ENCODE measurements at places on chromosomes 1 and 21.

- DNase-seq: no peak
These were observed 5.2 kb downstream of the GJC2 start for GRCh38 chr1:228154670-228155571.

GRCh38 chr1:30837653-30838052 lies 70.9 kb downstream of the SDC3 start:
- DNase-seq: no peak

GRCh38 chr1:184494929-184495328 lies 108.1 kb downstream of the C1orf21 start:
- no peak for DNase-seq

GRCh38 chr1:14111121-14111520 lies 411.1 kb downstream of the PRDM2 start:
- no peak for DNase-seq

GRCh38 chr1:227844320-227845146 lies 29.1 kb downstream of the PRSS38 start:
- DNase-seq: no peak

GRCh38 chr1:116123837-116124533 lies 12.8 kb downstream of the MAB21L3 start:
- DNase-seq: no peak

- DNase-seq: no peak
These were observed 431 bp downstream of the CLCN6 start for GRCh38 chr1:11806307-11806936.

GRCh38 chr21:44831227-44831860 lies 13.5 kb upstream of the SUMO3 start:
- DNase-seq: no peak

DNA sequence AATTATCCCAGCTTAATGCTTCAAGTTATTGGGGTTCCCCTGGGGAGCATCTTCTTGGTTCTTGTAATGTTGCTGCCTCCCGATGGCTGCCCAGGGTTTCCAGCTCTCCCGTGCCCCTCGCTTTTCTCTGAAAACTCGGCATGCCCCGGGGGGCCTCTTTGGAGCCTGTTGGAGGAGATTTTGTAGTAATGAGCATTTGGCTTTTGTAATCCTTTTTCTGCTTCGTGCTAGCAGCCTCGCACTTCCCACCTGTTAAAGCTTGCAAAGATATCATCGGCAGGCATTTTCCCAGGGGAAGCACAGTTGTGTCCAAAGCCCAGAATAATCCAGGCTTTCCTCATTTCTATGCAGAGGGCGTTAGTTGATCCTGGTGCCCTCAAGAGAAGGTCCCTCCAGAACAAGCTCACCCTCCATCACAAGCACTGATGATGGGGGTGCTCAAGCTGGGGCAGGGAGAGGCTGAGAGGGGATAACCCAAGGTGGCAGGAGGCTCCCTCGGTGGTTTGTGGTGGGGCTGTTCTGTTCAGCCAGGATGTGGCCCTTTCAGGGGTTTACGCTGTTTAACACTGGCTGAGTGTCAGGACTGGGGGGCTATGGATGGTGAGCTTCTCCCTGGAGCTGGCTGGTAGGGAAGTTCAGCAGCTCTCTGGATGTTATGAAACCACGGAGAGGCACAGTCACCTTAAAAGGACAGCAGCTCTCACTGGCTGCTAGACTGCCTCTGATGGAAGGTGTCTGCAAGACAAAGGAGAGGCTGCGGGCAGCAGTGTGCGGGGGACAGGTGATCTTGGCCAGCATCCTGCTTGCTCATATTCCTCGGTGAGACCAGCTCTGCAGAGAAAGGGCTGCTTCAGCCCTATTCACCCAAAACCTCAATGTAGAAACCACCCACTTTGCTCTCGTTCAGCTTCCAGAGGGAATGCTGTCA lies 477.1 kb upstream of the VAMP3 start:
- no peak for DNase-seq

- DNase-seq: no peak
These were observed 951 bp downstream of the SYDE2 start for GRCh38 chr1:85199667-85200462.

- no peak for DNase-seq
These were observed 579 bp downstream of the SH3BP5L start for GRCh38 chr1:248825136-248825535.

- no peak for DNase-seq
These were observed 42.0 kb downstream of the CAPZB start for GRCh38 chr1:19443326-19443725.

- DNase-seq: no peak
These were observed 21.3 kb downstream of the OVAAL start for GRCh38 chr1:180579961-180580611.

- no peak for DNase-seq
These were observed 4.1 kb upstream of the GRIK1 start for GRCh38 chr21:29943885-29944284.

DNA sequence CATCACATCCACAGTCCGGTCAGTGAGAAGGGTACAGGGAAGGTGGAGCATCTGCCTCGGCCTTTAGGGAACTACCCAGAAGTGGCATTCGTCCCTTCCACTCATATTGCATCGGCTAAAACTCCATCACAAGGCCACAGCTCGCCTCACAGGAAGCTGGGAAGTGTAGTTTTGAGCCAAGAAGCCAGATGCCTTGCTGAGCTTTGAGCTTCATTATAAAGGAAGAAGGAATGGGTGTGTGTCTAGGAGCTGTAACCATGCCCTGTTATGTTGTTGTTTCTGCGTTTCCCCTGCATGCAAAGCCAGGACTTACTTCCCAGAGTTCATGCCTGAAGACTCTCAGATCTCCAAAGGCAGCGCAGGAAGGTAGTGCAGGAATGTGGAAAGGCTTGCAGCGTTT lies 61.1 kb downstream of the OPTC start:
- DNase-seq: no peak

DNA sequence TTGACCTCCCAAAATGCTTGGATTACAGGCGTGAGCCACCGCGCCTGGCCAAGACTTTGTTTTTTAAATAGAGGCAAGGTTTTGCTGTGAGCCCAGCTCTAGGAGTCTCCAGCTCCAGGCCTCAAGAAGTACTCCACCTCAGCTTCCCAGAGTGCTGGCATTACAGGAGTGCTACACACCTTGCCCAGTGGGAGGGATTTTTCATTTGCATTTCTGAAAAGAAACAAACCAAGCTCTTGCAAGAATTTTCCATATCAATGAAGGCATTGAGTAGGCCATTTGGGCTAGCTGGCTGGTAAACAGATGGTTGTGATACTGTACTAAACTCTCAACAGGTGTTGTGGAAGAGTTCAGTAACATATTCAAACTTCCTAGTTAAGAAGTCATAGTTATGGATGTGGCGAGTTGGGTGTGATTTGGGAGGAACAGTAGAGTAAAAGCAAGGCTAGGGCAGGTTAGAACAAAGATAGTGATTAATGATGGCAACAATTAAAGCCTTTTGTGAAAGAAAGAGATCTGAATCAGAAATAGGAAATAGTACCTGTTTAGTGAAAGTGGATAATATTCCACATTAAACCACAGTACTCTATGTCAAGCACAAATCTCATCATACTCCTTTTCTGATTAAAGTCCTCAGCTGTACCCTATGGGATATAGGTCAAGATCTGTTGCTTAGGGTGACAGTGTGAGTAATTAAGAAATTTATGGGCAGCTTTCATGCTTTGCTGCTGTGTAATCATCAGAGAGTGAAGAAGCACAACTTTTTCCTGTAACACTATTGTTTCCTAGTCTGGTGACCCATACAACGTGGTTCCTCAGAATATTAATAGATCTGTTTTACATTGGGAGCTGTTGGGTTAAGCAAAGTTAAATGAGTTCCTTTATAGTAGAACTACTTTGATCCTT lies 10.7 kb downstream of the AKIRIN1 start:
- no peak for DNase-seq

DNA sequence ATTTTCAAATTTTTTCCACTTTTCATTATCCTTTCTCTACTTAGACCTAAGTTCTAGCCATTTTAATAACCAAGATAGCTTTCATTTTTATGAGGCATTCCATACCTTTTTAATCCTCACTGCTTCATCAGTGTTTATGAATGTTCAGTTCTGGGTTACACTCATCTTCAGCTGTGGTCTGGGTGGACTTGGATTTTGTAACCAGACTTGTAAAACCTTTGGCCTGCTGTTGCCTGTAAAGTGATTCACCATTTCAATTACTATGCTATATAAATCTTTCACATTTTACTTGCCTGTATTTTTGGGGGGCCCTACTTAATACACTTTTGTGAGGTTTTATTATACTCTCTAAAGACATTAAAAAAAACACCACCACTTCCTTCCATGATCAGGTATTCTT lies 46.2 kb downstream of the USP25 start:
- DNase-seq: no peak

GRCh38 chr1:204455063-204455830 lies 39.4 kb downstream of the PIK3C2B start:
- DNase-seq: no peak

GRCh38 chr1:101965341-101965740 lies 31.4 kb downstream of the OLFM3 start:
- DNase-seq: no peak

DNA sequence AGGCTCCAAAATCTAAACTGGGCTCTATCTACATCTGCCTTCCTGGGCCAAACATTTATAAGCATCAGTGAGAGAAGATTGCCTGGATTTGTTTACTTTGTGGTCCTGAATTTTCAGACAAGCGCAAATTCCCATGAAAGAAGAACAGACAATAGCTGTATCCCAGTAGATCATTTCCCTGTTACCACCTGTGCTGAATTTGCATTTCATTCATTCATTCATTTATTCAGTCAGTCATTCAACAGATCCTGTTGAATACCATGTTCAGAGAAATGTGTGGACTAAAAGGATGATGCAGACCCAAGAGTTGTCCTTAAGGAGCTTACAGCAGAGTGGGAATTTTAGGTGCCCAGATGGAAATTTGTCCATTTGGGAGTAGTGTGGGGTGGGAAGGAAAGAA lies 2.2 kb downstream of the PGM1 start:
- DNase-seq: no peak

All from stimulated activated CD8-positive, alpha-beta memory T cell treated with anti-CD3 and anti-CD28 coated beads, Interleukin-15, amount 100 ng/mL, for 24 hours (primary cell).